ENCODE measurements at places on chromosomes 5 and 9. TPM values are rescaled to one million over a fixed set of nuclear protein-coding genes. Genes with fewer than 3 reads are reported as not detected.

The IGIP gene
- 10.9 TPM for total RNA-seq

The GLDC gene
- total RNA-seq, result 1.3 TPM

The LIFR gene
- total RNA-seq, result 70.8 TPM

GRCh38 chr5:154287136-154287535 is 96.6 kb downstream of the GALNT10 start:
- no peak for DNase-seq

The IFNA13 gene
- not detected for total RNA-seq

The ICE1 gene
- total RNA-seq, result 27.4 TPM

DNA sequence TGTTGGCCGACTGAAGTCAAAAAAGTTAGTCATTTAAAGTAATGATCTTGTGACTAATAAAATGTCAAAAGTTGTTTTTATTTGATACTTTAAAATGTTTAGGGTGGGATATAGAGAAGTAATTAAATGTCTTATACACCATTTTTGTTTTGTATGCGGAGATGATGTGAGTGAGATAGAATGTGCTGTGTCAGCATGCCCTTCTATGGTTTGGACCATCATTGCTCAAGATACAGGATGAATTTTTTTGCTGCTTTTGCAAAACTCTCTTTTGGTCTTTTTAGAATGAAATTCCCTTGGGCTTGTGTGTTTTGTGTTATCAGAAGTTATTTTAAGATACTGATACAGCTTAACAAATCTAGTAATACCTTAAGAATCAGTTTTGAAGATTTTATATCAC is 12.5 kb downstream of the SRFBP1 start:
- DNase-seq, result no peak

DNA sequence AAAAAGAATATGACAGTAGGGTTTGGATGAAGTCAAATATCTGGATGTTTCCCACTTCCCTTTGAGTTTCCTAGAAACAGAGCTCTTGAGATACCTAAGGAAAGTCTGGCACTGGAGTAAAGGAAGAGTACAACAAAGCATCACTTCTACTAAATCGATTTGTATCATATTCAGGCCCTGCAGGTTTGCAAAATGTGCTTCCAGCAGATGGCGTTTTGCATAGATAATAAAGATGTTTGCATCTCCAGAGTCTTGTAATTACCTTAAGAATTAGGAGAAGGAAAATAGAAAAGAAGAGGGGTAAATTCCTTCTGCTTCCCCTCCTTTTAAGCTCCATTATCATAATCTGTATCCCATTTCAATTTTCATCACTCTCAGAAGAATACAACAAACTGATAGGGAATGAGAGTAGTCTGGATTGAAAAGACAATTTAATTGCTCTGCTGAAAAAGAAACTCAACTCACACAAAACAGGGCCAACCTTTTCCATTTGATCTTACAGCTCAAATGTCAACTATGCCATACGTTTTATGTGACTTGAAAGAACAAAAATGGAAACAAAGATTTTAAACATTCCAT is 380.4 kb downstream of the PTPRD start:
- no peak for DNase-seq

The HRCT1 gene
- not detected for total RNA-seq

The PCDHGB7 gene
- 7.6 TPM for total RNA-seq

GRCh38 chr5:154143211-154143641 is 47.3 kb upstream of the GALNT10 start:
- DNase-seq, result no peak

The SLC36A2 gene
- 0.20 TPM for total RNA-seq

DNA sequence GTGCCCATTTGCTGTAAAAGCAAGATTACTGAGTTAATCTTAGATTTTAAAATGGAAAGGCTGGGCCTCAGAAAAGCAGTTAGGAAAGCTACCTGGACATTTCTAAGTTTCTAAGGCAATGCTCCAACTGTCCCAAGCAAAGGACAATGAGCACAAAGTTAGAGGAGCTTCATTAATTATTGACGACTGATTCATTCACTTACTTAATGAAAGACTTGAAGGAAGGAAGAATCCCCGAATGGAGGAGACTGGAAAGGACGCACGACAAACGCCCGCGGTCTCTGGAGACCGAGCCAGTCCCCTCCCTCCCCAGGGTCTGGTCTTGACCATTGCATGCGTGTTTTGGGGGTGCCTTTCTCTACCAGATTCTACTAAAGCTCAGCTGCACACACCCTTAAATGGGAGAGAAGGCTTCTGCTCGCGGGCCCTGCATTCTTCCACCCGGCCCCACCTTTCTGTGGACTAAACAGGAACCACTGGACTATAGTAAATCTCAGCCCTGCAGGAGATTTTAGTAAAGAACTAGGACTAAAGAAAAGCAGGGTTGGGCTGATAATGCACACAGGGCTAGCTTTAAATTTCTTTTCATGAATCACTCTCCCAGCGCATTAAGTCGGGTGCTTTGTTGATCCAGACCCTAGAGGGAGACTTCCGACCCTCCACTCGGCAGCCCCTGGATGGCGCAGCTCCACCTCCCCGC is 44.8 kb downstream of the CTSL start:
- no peak for DNase-seq

DNA sequence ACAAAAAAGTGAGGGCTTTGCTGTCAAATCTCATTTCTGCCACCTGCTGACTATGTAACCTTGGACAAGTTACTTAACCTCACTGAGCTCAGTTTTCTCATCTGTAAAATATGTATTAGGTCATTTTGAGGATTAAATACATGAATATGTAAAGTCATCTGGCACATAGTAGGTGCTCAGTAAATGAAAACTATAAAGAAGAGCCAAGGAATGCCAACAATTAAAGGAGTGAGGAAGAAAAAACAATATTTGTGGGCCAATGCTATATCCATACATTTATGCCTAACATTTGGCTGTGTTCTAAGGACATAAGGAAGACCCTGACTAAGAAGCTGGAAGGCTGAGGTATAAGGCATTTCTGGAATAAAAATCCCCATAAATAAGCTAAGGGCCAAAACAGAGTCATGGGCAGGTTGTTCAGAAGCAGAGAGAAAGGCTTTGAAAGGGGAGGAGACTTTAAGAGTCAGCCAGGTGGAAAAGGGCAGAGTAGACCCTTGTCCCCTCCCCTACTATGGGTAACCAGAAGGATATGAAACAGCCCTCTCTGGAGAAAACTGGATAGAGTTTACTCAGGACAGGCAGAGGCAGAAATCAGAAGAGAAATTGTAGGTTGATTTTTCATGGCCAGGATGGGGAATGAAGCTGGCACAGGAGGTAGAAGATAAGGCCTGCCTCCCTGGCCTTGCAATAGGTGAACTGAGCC is 47.6 kb upstream of the SIL1 start:
- no peak for DNase-seq

The FLT4 gene
- total RNA-seq, result 7.5 TPM

DNA sequence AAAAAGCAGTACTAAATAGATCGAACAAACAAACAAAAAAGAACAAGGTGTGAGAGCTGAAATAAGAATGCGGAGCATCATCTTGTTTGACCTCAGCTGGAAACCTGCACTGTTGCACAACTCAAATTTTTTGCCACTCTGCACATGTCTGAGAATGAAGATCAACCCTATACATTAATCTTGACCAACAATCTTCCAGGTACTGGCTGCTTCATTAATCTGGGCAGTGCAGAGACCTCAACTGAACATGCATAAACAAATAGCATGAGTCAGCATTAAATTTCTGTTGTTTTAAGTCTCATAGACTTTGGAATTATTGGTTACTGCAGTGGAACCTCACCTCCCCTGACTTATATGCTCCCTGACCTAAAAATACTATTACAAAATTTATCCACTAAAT is 114.6 kb upstream of the FTMT start:
- DNase-seq, result no peak

The GOLM1 gene
- 26.0 TPM for total RNA-seq

The EGFL7 gene
- total RNA-seq, result 29.0 TPM

DNA sequence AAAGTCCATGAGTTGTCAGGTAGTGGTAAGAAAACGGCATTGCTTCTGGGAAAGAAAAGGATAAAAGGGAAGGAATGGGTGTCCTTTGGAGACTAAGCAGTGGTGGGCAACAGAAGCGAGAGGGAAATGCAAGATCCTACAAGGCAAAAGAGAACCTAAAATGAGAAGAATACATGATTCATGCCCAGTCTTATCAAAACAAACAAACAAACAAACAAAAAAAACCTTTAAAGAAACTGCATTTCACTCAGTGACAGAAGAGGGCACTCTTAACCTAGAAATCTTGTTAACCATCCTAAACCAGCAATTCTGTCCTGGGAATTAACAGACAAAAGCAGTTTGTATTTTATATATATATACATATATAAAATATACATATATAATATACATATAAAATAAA is 88.5 kb downstream of the SUSD1 start:
- peak; percentile 18 for DNase-seq

The GPR151 gene
- not detected for total RNA-seq

DNA sequence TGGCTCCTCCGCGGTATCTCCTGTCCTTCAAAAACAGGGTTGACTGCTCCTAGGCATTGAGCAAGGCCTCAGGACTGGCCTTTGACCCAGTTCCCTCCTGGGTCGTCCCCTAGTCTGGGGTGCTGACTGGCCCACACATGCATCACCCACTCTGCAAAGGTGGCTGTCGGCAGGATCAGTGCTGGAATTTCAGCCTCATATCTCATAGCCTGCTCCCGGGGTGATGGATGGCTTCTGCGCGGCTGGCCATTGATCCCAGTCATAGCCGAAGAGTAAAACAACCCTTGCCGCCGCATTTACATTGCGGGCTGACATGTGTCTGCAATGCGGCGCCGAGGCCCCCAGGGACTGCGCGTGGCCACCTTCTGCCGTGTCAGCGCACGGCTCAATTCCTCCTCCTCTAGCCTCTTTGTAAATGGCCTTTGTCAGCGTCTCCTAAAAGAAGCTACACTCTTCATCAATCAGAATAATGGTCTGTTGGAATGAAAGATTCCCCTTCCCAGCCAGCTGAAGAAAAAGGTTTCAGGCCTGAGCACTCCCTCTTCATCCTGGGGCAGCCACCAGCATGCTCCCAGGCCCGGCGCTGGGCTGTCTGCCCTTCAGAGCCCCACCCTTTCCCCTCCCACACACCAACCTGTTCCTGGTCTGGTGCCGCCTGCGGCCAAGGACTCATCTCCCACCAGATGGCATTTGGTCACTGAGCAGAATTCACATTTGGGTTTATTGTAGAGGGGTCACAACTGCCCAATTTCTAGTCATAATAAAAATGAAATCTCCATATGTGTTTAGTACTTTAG is 159.0 kb downstream of the PJA2 start:
- no peak for DNase-seq

The NSD1 gene
- 56.9 TPM for total RNA-seq

DNA sequence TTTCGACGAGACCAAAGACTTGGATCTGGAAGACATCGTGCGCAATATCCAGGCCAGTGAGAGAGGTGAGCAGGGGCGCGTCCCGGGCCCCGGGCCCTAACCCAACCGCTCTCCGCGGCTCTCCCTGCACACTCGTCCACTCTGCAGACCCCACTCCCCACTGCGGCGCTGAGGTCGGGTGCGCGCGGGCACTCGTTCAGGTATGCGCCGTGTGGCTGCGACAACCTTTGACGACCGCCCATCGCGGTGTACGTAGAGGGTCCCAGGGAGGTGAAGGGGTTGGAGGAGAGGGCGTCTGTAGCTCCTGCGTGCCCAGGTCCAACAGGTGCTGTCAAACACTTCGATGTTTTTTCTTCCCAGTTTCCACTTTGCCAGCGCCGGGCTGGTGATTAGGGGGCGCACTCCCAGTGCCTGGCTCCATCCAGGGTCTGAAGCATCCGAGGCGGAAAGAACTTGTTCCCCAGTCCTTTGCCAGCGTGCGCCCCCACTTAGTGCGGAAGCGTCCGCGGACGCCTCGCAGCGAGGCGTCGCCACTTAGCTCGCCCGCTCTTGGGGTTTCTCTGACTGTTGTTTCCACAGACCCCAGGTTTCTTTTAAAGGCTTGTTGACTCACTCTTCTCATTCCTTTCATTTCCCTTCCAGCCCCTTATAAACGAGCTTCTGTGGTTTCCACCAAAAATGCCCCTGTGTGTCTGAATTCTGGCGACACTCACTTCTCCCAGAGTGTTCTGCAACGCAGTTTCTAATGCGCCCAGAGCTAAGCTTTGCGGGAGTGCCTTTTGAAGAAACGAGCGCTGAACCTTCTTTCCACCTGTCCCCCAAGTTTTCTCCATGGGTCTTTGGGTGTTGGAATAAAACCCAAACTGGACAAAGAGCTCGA is 1.6 kb downstream of the NPR3 start:
- no peak for DNase-seq

- no peak for DNase-seq
Measured at GRCh38 chr5:77463905-77464304, 28.2 kb downstream of the WDR41 start.

- DNase-seq, result peak; percentile 1
Measured at GRCh38 chr9:83665580-83666200, 42.1 kb downstream of the UBQLN1 start.

Data from skin of body (tissue), 3 donors.